ENCODE measurements at places on chromosomes 2 and 18.

- DNase-seq, result no peak
These were observed 79.7 kb downstream of the DDX1 start for GRCh38 chr2:15671409-15671808.

- DNase-seq, result no peak
These were observed 18.5 kb upstream of the LRATD1 start for GRCh38 chr2:14614017-14614416.

DNA sequence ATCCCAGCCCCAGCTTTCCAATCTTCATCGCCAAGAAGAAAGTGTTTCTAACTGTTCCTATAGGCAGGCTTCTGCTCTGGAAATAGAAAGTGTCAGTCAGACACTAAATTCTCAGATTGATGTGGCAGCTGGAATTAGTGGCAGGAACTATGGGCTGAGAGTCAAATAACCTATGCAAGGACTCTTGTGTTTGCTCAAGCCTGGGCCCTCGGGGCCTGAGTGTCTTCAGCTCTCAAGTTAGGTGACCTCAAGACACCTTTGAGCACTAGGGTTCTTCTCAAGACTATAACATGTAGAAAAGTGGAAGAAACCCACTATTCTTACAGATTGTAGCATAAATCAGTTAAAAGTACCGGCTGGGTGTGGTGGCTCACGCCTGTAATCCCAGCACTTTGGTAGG is 694.5 kb downstream of the RNF144A start:
- no peak for DNase-seq

DNA sequence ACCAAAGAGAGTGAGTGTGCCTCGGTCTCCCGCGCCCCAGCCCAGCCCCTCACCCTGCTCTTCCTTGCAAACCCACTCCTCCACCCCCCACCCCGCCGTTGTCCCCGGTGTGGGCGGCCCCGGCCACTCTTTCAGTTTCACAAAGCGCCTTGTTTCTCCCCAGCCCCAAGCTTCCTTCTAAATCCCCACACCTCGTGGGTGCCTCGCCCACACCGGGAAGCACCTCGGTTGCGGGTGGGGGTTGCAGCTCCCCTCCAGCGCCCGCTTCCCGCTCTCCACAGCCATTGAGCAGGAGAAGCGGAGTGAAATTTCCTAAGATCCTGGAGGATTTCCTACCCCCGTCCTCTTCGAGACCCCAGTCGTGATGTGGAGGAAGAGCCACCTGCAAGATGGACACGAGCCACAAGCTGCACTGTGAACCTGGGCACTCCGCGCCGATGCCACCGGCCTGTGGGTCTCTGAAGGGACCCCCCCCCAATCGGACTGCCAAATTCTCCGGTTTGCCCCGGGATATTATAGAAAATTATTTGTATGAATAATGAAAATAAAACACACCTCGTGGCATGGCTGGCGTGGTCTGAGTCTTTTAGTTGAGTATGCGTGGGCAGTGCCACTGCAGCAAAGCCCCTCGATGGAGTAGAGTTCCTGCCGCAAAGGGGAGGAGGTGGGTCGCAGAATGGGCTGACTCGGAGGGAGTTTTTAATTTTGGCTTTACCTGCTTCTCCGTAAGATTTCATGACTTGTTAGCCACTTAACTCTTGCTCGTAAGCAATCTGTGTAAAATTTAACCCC is 848 bp downstream of the TMSB10 start:
- no peak for DNase-seq

- DNase-seq, result no peak
These were observed 68.6 kb upstream of the MAL start for GRCh38 chr2:94956797-94957391.

DNA sequence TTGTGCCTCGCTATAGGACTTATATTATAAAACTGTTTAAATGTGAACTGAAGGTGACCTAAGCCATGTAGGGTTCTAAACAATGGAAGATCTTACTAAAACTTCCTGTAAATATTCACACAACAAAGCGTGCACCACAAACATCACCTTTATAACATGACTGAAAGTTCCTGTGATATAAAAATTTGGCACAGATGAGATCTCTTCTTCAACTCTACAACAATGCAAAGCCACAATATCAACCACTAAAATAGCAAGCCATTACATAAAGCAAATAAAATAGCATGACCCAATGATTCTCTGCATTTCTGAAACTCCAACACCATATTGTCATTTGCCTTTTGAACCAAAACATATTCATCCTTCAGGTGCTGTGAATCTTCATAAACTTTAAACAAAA is 3.5 kb downstream of the YES1 start:
- DNase-seq, result no peak

DNA sequence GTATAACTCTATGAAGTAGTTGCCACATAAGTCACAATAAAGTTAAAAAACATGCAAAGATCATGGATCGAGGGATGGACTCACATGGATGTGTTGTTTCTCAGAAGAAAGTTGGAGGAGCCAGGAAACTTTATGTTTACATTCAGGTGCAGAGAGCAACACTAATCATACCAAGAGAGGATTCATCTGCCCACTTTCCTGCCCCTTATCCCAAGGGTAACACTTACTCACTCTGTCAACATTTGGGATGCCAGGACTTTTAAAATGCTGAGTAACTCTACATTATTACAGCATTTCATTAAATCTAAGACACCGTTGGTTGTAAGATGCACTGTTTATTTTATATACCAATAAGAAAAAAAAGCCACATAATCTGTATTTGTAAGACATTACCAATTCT is 170.4 kb downstream of the KCNE4 start:
- no peak for DNase-seq

- DNase-seq, result no peak
These were observed 51.2 kb downstream of the CLIP4 start for GRCh38 chr2:29166242-29167039.

DNA sequence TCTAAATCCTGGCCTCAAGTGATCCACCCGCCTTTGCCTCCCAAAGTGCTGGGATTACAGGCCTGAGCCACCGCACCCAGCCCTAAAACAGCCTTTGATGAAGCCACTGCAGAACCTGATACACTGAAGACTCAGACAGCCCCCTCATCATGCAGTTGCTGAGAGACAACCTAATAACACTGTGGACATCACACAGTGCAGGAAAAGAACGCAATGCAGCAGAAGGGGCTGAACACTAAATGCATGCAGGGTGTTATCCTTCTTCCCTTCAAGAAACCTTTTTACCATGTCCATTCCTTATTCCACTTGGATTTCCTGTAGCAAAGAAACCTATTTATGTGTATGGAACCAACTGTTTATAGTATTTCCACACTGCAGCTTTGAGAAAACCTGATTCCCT is 35.7 kb downstream of the MGAT4A start:
- no peak for DNase-seq

- DNase-seq, result no peak
These were observed 206.3 kb upstream of the GYPC start for GRCh38 chr2:126449677-126450076.

DNA sequence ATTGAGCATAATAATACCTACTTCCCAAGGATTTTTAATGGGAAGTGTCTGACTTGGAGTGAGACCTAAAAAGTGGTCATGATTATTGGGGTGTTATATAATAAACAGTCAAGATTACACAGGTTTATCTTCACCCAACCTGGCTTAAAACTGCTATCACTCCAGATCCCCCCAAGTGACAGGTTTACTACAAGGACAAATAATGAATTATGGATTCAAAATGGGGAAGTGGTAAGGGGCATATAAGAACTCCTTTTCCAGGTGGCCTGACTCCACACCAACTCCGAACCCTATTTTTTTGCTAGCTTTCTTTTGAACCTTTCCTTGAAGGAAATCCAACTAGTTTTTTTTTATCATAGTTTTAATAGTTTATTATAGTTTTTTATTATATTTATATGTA is 663.0 kb upstream of the FANCL start:
- DNase-seq, result no peak

DNA sequence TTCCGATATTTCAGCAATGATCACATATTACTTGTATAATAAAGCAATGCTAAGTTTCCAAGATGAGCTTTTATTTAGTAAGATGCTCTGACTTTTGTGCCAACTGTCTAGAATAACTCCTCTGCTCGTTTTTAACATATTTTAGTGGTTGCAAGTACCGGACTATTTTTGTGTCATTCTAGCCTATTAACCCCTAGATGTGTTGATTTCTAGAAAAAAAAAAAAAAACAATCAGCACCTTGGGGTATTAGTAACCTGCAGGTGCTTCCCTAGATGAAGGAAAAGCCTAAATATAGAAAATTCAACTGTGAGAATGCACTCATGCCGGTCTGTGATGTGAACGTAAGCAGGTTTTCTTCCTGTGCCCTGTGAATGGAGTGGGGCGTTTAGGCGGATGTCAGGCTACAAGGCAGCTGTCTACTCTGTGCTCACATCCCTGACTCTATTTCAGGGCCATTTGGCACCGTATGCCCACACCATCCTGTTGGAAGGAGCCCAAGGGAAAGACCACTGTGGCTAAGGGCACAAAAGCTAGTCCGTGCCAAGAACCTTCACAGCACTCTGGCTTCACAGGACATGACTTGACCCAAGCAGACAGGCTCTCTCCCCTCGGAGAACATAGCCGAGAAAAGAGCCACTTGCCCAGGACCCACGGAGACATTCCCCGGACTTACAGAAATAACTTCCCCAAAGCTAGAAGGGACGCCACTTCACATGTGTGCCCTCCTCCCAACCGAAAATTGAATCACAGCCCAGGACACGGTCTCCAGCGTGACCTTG is 60.9 kb upstream of the AGAP1 start:
- DNase-seq, result no peak

DNA sequence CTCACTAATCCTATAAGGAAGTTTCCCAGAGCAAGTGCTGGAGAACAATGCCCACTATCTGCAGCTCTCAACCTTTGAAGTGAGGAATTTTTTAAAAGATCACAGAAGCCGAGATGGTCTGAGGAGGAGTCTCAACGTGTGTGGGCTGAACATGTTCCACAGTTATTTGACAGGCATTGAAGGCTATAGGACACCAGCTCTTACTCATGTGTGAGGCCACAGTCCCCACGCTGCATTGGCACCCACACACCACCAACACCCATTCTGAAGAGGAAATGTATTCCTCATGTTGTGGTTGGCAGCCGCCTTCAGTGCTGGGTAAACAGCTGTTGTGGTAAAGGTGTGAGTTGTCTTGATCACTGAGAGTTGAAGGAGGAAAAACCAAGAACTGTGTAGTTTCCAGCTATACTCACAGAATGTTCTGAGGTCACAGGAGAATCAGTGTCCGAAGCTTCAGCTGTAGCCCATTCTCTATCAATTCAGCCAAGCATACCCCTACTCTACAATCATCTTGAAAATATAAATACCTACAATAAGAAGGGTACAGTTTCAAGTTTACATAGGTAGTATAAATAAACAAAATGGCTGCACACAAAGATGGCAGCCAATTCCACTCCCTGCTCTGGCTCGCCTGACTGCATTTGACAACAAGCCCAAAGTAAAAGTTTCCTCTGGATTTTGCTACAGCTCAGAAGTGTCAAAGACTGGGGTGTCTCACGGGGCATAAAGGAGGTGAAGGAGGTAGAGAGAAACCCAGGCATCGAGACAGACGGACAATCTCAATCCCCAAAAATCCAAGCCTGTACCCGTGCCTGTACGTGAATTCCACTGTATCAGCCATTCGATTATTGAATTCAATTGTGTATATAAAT is 12.1 kb downstream of the CD226 start:
- DNase-seq, result no peak

DNA sequence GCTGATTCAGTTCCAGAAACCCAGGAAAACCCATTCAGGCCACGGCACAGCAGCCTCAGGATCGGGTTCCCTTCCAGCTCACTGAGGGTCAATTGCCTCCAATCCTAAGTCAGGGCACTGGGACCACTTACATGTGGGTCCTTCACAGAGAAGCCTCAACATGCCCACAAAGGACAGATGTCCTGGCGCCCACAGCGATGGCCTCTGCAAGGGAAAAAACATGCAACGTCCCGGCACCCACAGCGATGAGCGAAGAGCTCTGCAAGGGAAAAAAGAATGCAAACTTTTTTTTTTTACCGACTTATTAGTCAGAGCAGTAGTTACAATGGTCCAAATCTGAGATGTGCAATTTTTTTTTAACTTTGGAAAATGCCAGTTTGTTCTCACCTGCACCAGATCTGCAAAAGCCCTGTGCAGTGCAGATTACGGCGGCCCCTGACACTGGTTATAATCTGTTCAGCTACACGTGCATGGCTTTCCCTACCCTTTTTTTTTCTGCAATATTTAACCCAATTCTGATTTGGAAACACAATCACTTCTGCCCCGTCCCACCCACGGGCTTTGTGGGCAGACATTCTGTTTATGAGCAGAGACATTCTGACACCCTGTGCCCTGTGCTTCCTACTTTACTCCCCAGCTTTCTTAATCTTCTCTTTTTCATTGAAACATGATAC is 159.3 kb upstream of the SALL3 start:
- no peak for DNase-seq

DNA sequence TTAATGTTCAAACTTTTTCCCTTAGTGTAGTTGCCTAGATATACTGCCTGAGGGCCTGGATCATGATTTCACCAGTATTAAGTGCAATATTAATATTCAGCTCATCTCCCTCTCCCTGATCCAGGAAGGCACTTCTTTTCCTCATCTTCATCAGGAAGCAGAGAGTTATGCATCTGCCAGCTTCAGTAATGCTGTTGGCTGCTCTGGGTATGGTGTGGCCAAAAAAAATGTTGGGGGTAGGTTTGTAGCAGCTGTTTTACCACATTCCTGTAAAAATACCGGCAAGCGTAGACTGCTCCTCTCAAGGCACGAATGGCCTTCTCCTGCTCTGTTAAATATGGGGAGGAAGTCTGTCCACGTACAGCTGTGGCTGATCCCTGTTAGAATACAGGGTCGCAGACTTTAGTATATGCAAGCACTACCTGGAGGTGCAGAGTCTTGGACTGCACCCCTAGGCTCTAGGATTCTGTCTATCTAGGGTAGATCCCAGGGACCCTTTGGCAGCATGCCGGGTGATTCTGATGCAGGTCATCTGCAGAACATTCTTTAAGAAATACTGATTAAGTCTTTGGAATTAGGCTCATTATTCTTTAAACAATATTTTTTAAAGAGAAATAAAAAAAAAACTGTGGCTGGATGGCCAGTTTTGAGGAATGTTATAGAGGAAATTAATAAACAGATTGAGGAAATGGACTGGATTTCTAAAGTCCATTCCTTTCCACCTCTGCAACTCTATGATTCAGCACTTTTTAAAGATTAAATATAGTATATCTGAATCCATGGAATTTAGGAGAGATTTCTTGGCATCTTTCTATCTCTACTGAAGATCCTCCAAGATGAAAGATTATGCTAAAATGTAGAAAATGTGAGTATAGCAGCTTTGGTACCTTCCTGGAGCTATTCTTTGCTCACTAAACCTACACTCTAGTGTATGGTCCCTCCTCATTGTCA is 21.0 kb upstream of the GLS start:
- DNase-seq, result no peak

DNA sequence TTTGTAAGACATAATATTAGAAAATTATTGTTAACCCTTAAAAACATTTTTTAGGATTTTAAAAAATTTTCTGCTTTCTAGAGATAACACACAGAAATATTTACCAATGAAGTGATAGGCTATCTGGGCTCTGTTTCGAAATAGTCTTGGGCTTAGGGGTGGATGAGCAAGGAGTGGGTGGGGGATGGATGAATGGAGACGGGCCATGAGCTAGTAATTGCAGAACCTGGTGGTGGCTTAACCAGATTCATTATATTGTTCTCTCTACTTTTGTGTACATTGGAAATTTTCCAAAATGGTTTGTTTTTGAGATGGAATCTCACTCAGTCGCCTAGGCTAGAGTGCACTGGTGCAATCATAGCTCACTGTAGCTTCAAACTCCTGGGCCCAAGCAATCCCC is 89.6 kb downstream of the TCF7L1 start:
- DNase-seq, result no peak

- DNase-seq, result no peak
These were observed 53.4 kb downstream of the NAPG start for GRCh38 chr18:10579079-10579867.
